ENCODE measurements at places on chromosomes 3 and 15.

- DNase-seq = no peak
Observed at GRCh38 chr15:69133862-69134519, 26.4 kb upstream of the GLCE start.

DNA sequence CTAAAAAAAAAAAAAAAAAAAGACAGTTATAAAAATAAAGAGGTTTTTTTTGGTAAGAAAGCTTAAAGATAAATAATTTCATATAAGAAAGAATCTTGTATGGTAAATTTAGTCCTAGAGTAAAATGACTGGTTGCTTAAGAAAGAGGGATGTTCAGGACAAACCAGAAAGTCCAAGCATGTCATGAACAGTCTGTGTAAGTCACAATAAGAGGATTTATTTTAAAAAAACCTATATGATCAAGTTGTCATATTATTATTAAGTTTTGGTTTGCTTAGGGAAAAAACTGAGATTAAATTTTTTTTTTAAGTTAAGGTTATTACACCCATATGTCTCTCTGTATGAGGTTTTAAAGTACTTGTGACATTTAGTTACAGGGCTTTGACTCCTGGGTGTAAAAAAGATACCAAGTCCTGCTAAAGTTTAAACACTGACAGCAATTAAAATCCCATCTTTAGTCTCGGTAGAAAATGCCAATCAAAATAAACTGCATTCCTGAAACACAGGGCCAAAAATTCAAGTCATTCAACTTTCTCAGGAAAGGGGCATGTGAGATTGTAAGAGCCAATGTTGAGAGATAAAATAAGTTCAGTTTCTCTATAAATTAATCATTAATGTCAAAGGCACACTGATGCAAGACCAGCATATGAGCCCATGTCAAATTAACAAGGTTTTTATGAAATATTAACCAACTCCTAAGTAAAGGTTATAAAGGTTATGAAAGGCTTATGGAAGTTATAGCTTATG is 8.5 kb upstream of the BDH1 start:
- no peak for DNase-seq

DNA sequence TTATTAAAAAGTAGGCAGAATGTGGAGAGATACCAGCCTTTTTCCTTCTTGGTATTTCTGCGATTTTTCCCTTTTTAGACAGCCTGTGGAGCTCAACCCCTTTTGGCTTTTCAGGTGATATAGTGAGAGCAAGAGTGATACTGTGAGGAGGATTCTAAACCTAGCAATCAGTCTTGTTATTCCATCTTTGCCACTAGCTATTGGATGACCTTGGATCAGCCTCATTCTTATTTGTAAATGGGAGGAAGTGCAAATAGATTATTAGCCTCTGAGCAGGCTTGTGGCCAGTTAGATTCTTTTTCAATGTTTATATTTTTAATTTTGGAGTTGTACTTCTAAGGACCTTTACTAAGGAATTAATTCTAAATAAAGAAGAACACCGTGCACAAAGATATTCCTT is 34.0 kb downstream of the IQGAP1 start:
- no peak for DNase-seq

DNA sequence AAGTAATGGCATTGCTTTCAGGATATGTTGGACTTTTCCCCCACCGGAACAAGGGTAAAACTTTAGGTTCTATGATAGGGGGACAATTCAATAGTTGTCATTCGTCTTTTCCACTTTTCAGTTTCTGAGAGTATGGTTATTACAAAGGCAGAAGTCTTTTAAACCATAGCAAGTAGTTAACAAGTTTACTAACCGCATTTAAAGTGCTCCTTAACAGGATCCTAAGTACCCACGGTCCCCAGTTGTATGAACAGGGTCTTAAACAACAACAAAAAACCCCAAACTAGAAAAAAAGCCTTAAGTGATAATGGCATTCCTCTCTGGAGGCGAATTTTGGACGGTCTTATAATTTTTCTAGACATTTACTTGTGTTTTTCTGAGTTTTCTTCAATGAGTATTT is 831 bp downstream of the IFT57 start:
- DNase-seq = no peak

Data from omental fat pad (tissue), 4 donors.